ENCODE measurements at places on chromosomes 7 and 10.

- peak; percentile 31 for DNase-seq
Measured at GRCh38 chr7:155865830-155866525, 53.7 kb upstream of the SHH start.

DNA sequence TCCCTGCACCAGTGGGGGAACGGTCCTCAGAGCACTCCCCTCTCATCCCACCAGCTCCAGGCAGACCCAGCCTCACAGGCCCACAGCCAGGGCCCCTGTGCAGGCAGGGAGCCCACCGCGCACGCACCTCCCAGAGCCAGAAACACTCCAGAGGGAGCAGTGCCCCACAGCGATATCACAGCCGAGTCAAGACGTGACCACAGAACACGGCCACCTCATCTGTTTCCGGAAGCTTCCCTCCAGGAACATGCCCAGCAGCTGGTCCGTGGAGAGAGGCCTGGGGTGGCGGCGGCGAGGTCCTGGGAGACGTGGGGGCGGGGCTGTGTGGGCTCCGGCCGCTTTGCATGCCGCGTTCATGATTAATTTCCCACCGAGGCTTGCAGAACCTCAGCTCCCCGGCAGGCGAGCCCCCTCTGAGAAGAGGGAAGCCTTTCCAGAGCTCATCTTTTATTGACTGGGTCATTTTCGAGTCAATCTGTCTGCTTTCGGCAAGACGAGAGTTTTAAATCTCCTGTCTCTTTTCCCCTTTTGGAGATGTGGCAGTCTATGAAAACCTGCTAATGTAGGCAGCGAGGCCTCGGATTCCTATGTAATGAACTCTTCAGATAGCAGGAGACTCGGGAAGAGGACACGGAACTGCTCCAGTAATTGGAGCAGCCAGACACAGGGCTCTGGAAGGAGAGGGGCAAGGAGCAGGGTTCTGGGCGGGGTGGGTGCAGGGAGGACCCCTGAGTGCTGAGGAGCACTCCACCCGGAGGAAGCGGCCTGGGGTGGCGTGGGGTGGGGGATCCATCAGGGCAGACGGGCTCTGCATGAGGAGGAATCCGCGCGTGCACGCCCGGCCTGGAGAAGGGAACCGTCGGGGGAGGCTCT is 242.8 kb downstream of the ELFN1 start:
- DNase-seq = no peak

- DNase-seq = no peak
Measured at GRCh38 chr7:149277871-149278270, 15.9 kb downstream of the ZNF783 start.

GRCh38 chr7:116626886-116627285 is 45.1 kb upstream of the MET start:
- DNase-seq = no peak

GRCh38 chr10:13971601-13972475 is 358.9 kb downstream of the FRMD4A start:
- DNase-seq = no peak
